Bone marrow (tissue), 2 donors: ENCODE measurements at places on chromosomes 1 and 21.
A peak's percentile ranks its signal among the peaks of the same experiment; 100 is the strongest.

- no peak for DNase-seq
These were observed 22.2 kb upstream of the PTPN14 start for GRCh38 chr1:214573386-214574318.

DNA sequence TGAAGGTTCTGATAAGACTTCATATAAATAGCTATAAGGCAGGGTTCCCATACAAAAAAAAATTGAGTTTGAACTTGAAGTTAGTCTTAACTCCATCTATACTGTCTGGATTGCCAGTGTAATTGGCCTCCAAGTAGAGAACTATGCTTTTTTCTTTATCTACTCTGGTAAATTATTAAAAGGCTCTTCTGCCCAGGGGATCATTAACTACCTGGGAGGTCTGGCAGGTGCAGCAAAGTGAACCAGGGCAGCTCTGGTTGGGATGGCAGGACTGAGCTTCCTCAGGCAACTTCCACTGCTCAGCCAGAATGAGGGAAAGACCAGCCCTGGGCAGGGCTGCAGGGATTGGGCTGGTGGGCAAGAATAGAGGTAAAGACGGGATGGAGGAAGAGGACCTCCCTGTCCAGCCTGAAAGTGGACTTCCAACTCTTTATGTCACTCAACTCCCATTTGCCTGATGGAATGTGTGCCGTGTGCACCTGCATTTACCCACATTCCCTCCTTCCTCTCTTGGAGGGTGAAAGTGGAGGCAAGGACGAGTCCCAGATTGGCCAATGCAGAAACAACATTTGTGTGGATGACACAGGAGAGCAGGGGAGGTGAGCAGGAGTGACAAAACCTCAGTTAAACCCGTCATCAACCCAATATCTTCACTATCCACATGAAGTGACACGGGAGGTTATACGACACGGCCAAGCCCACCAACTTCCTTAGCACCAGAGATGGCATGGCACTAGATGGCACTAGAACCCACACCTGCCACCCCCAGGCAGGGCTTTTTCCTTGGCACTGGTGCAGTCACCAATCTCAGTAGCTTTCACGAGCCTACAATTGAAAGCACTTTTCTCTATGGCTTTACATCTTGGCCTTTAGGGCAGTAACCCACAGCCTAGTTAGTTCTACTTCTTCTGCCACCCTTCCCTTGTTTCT lies 25.2 kb downstream of the CCN1 start:
- no peak for DNase-seq

- DNase-seq = no peak
These were observed 102.5 kb downstream of the TRABD2B start for GRCh38 chr1:47894410-47895278.

GRCh38 chr1:173134800-173135199 lies 72.3 kb downstream of the TNFSF4 start:
- DNase-seq = no peak

DNA sequence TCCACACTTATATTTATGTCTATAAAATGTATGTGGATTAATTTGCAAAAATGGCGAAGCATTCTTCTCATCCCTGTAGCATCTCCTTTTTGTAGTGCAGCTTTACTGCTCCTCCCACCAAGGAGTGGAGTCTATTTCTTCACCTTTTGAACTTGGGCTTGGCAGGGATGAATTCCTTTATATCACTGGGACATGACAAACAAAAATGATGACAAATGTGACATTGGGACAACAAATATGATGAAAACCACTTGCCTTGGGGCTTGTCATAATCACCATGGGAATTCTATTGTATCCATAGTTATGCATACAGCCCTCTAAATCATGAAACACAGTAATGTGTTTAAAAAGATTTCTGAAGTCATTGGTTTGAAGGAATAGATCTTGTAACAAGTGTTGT lies 155.0 kb downstream of the TNFSF18 start:
- DNase-seq = no peak

GRCh38 chr1:240111558-240111957 lies 19.9 kb downstream of the FMN2 start:
- DNase-seq = no peak

- DNase-seq = no peak
These were observed 46.9 kb downstream of the KIRREL1 start for GRCh38 chr1:158040323-158040722.

DNA sequence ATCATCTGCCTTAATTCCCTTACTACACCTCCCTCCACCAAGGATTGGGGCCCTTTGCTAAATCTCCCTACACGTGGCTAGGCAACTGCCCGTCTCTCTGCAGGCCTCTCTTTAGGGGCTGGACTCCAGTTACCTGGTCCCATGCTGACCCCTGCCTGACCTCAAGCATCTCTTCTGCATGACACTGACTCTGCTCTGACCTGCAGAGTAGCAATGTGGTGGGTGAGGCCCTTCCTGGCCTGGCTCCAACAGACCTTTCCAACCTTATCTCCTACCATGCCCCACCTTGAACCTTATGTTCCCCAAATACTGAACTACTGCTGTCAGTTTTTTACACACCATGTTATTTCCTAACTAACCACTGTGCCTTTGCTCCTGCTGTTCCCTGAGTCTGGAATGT lies 45.9 kb upstream of the EPS15 start:
- DNase-seq = no peak

GRCh38 chr21:46504666-46505065 lies 46.0 kb downstream of the DIP2A start:
- DNase-seq = no peak

DNA sequence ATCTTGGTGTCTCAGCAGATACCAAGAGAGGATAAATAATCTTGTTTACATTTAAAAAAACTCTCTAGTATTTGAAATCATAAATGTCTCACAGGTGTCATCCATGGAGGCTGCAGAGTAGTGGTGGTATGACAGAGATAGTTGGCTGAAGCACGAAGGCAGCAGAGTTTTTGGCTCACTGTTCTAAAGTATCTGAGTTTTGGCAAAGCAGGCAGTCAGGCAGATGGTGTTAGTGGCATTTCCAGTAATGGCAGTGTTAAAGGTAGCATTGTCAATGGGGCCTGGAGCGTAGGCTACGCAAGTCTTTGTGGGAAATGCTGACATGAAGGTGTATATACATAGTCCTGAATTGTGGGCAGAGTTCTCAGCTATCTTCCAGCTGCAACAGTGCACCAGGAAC lies 68.5 kb upstream of the HSD17B7 start:
- DNase-seq = no peak

- DNase-seq = no peak
These were observed 2.7 kb downstream of the SLC9A1 start for GRCh38 chr1:27152004-27152828.

DNA sequence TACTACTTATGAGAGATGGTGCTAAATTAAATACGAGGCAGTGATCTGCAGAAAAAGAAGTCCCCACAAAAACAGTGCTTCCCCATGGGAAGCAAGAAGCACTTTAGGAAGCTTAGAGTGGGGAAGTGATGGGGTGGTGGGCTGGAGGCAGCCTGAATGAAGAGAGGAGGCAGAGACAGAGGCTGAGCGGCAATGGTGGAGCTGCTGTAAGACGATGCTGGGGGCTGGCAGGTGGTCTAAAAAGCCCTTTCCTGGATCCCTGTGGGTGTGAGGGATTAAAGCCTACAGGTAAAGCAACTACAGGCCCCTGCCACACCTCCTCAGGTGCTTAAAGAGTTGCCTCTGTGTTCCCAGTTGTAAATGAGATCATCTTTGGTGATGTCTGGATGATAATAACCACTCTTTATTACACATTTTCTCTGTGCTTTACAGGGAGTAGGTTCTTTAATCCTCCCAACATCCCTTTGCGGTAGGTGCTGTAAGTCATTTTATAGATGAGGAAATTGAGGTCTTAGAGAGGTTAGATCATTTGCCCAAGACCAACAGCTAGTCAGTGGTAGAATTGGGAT lies 39.2 kb downstream of the CNN3 start:
- DNase-seq = no peak

DNA sequence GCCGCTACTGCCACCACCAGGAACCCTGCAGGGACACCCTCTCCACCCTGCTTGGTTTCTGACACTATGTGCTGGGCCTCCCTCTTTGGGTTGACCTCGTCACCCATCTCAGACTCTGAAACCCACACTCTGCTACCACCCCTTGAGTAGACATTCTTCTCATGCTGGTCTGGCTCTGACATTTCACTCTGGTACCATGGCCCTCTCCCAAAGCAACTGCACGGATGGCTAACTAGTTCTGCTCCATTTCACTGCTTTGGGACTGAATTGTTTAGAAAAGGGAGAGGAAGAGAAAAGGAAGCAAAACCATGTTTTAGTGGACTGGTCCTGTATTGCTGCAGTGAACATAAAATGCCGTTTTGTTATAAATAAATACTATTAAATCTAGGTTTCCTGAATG lies 137.8 kb downstream of the KCNK2 start:
- no peak for DNase-seq

GRCh38 chr21:26085127-26085526 lies 85.4 kb downstream of the APP start:
- DNase-seq = no peak

DNA sequence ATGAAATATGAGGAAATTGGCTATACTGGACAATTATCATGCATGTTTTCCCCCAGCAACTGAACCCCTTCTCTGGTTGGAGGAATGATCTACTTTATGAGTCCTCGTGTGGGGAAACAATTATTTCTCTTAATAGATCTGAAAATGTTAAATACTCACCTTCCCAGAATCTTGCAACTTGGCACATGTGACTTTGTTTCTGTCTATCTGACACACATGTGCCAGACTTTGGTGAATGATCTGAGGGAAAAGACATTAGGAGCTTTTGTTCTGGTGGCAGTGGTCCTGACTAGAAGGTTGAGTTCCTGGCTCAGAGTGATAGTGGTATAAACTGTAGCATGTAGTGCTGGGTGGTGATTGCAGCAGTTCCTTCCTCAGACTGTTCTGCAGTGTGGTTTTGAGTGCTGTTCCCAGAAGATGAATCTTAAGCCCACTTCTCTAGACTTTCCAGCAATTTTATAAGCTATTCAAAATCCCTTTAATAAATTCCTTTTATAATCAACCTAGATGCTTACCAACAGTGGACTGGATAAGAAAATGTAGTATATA lies 59.3 kb upstream of the B3GALNT2 start:
- DNase-seq = peak; percentile 48

GRCh38 chr1:84834419-84835064 lies 58.5 kb downstream of the LPAR3 start:
- DNase-seq = no peak

- DNase-seq = no peak
These were observed at the start of gene FTCD for GRCh38 chr21:46155514-46156377. TSS of gene FTCD (minus strand) at chr21:46155579. CDS start at chr21:46155523, 56 bp downstream.
